ENCODE measurements at places on chromosomes 11 and 22.
A peak's percentile ranks its signal among the peaks of the same experiment; 100 is the strongest.

DNA sequence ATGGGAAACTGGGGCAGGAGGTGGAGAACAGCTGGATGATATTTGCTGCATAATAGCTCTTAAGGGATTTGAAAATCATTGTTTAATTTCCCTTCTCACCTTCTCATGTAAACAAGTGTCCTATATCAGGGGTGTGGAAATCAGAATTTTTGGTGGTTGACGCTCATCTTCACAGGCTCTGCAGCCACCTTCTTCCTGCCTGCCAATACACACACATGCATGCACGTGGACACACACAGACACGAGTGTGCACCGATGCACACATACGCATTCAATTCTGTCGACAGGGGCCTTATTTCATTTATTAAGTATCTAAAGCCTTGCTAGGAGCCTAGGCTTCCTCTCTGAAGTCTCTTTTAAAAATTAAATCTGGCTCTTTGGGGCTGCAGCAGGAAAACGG is 349.4 kb upstream of the NCAM1 start:
- DNase-seq, result no peak

DNA sequence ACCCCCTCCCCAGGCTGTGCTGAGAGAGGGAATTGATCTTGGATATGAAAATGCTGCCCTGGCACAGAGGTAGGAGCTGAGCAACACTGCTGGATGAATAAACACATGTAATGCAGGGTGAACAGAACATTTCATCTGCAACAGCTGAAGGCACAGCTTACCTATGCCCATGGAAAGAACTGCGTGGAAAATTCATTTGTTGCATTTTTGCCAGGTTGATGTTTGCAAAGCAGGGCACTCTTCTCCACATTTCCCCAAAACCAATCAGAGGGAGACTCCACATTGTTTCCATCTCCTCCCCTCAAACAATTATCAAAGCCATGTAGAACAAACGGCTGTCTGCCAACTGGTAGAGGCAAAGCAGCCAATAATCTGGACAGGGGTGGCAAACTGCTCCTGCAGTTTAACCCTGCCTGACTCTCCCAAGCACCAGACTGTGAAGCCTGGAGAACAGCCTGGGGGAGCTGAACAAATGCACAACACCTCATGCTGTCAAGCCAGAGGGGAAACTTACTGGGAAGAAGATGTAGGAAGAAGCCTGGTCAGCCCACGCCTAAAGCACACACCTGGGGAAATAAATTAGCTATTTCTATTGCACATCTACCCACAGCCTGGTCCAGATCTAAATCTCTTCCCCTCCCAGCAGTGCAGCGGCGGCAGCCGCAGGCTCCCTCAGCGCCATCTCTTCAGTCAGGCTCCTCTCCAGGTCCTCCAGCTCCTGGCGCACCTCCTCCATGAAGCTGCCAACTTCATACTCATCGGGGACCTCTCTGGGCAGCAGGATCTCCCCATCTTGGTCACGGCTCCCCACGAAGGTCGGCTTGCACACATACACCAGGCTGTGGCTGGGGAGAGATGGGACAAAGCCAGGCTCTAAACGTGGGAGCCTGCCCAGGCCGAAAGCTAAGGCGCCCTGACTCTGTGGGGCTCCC is 44.3 kb downstream of the DKK3 start:
- DNase-seq, result no peak

- peak; percentile 56 for DNase-seq
These were observed 24.2 kb downstream of the FBLN1 start for GRCh38 chr22:45526768-45527360.

DNA sequence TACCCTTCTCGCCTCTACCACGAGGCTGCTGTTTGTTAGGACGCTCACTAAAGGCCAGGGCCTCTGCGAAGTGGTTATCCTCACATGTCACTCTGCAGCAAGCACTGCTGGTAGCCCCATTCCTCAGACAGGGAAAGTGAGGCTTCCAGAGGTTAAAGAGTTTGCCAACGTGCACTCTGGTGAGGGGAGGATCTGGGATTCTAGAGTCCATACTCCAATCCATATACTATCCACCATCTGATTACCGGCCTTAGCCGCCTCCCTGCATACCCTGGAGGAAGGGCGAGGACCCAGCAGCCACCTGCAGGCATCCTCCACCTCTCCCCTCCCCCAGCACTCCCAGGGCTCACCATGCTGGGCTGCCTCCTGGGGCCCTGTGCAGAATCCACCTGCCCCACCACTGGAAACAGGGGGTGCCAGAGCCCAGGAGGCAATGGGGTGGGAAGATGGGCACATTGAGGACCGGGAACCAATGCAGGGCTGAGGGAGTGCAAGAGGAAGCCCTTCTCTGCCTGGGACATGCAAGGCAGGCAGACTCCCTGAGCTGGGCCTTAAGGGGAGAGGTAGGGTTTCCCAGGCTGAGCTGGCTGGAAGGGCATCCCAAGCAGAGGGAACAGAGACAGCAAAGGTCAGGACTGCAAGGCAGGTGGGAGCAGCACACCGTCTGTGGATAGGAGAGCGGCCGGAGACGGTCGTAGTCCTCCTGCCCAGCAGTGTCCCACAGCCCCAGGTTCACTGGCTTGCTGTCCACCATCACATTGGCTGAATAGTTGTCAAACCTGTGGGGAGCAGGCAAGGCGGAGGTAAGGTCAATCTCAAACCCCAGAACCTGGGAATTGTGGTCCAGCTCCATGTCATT is 11.7 kb downstream of the RAC2 start:
- DNase-seq, result no peak

DNA sequence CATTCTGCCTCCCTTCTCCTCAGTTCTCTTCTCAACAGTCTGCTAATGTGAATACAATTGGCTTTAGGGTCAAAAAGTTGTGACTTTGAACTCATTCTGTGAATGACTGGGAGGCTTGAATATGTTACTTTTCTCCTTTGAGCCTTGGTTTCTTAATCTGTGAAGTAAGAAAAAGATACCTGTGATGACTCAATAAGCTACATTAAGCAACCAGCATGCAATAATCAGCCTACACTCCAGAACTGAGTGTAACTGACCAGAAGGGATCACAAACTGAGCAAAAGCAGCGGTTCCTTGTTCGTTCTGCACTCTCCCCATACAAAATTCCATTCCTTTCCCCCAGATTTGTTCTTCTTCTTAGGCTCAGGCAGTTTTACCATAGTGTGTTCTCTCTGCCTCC is 23.4 kb downstream of the ZNF202 start:
- no peak for DNase-seq

DNA sequence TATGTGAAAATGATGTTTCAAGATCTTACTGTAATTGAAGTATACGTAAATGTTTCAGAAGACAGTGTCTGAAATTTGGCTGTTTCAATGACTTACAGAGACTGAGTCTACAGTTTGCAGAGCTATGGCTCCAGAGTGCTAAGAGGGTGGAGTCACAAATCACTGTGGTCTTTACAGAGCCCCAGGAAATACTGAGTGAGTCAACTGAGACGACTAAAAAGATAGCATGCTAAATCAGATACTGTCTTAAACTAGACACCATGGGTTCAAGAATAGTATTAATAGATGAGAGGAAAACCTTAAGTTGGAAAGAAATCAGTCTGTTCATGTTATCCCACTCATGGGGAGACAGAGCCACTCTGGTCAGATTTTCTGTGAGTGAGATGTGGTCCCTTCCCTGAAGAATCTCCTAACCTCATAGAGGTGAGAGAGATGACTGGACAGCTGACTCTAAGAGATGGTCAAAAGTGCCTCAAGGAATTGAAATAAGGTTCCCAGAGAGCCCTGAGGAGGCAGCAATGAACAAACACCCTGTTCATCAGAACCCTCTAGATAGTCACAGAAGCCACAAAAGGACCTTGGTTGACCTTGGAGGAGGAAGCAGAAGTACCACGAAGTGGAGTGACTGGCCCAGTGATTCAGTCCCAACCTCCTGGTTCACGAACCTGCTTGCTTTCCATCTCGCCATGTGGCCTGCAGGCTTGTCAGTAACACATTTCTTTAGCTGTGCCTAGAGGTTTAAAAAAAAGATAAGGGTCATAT is 30.2 kb downstream of the C11orf91 start:
- peak; percentile 71 for DNase-seq

DNA sequence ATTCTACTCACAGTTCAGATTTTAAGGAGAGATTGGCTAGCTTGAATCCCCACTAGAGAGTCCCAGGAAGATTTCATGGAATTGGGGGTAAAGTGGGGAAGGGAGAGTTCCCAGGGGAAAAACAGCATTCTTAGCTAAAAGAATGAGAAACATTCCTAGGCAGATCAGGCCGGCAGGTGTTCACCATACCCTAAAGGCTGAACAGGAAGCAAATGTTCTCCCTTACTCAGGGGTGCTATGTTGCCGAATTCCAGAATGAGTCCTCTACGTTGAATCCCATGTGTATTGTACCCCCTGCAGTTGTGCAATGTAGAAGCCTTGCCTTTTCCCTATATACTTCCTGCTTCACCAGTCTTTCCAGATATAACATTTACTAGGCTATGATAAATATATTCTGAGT is 135.2 kb upstream of the NCAM1 start:
- DNase-seq, result no peak

- no peak for DNase-seq
These were observed 12.2 kb upstream of the MMP12 start for GRCh38 chr11:102886999-102887398.

DNA sequence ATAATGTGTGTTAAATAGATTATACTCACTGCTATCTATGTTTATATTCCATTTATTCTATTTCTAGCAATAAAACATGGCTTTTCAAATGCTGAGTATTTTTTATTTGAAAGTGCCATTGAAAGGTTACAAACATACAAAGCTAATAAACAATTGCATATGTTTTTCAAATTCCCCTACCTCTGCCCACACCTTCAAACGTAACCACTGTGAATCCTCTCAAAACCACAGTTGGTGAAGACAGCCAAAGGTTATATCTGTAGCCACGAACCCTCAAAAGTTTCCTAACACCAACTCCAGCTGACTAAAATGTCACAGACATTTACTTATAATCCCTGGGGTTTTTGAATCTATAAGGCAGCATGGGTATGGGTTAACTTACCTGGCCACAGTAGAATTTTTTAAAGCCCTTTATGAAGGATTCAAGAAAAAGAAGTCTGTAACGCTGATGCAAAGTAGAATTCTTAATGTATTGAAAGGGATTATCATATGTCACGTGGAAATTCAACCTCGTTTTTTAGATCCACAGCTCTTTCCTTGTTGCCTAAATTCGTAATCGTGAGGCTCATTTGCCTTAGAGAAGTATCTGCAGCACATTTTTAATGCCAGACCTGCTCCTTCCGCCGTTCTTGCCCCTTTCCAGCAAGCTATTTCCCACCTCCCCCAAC is 122.5 kb upstream of the ZC3H12C start:
- no peak for DNase-seq

GRCh38 chr11:64021757-64022093 is 14.0 kb upstream of the FLRT1 start:
- DNase-seq, result no peak

DNA sequence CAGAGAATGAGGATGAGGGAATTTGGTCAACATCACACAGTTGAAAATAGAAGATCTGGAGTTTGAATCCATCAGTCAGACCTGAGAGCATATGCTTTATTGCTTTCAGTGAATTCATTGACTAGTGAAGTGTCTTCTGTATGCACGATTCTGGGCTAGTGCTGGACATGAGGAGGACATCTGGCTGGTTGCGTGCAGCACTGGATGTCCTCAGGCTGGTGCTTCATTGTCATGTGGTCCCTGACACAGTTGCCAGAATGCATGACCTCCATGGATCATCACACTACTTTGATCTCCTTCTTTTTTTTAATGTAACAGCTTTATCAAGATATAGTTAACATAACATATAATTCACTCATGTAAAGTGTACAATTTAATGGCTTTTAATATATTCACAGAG is 44.5 kb upstream of the MMP7 start:
- DNase-seq, result no peak

DNA sequence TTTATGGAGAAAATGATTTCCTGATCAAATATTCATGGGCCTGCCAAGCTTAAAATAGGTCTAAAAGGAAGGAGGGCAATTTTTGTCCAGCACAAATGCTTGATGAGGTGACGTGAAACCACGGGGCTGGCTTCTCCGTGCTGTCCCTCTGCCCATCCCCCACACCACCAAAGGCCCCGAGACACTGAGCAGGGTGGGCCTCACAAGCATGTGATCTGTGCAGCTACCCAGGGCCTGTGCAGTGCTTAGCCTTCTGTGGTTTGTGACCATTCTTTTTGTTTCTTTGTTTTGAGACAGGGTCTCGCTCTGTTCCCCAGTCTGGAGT is 94.8 kb upstream of the RTL6 start:
- DNase-seq, result no peak

GRCh38 chr11:108624196-108624925 is 30.8 kb upstream of the EXPH5 start:
- DNase-seq, result no peak

DNA sequence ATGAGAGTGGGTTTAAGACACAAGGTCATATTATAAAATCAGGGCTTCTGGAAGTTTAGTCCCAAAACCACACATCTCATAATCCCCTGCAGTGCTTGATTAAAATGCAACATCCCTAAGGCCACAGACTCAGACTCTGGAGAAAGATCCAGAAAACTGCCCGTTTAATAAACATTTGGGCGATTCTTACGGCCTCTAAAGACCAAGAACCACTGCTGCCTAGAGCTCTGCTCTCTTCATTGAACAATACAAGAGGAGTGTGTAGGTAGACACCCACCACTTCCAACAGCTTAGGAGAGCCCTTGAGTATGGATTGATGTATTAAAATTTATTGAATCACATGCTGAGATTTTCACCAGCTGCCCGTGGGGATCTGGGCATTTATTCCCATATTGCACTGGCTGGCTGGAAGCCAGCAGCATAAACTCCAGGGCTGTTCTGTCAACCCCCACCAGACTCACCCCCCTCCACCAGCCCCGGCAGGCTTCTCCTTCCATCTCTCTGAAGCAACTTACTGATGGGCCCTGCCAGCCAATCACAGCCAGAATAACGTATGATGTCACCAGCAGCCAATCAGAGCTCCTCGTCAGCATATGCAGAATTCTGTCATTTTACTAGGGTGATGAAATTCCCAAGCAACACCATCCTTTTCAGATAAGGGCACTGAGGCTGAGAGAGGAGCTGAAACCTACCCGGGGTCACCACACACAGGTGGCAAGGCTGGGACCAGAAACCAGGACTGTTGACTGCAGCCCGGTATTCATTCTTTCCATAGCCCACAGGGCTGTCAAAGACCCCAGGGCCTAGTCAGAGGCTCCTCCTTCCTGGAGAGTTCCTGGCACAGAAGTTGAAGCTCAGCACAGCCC is 749 bp upstream of the BEST1 start:
- DNase-seq, result peak; percentile 99

- DNase-seq, result no peak
These were observed 18.8 kb downstream of the P2RY2 start for GRCh38 chr11:73236854-73237253.

DNA sequence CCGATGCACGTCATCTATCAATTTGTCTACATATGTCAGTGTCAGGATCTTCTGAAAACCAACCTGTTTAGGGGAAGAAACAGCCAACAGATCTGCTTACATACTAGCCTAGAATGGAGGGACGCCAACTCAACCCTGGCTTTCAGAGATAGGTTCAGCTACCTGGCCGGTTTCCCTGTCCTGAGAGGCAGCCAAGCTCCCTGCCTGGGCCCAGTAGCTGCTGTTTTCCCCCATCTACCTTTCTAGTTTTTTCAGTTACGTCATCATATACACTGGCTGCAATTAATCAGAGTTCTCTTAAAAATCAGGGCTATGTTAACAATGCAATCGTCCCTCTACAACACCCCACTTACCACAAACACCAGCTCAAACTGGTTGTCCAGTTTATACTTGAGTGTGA is 1.0 kb downstream of the SRPRA start:
- DNase-seq, result no peak
